ENCODE measurements at places on chromosomes 5 and 9.
A peak's percentile ranks its signal among the peaks of the same experiment; 100 is the strongest.

- no peak for DNase-seq
These were observed 50.4 kb downstream of the MAPKAP1 start for GRCh38 chr9:125656560-125656959.

DNA sequence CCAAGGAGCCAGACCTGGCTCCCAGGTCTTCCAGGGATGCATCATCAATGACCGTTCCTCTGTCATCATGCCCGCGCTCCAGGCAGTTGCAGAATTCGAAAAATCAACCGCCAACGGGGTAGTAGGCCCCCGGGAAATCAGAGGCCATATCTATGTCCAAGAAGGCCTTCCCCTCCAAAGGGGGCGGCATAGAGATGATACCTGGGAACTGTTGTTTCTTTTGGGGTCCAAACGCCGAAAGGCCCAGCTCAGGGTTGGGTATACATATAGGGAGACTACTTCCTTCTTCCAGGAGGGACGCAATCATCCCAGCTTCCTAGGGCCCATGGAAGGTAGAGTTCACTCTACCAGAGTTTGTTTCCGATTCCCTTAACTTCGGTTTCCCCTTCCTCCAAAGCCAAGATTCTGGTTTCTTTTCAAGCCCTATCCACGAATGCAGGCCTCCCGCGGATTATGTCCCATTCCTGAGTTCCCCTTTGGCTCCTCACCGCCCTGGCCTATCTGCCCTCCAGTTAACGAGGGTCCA lies 754 bp downstream of the DCAF12 start:
- DNase-seq, result peak; percentile 42

- peak; percentile 44 for DNase-seq
These were observed 164.6 kb downstream of the ROR2 start for GRCh38 chr9:91785447-91785842.

DNA sequence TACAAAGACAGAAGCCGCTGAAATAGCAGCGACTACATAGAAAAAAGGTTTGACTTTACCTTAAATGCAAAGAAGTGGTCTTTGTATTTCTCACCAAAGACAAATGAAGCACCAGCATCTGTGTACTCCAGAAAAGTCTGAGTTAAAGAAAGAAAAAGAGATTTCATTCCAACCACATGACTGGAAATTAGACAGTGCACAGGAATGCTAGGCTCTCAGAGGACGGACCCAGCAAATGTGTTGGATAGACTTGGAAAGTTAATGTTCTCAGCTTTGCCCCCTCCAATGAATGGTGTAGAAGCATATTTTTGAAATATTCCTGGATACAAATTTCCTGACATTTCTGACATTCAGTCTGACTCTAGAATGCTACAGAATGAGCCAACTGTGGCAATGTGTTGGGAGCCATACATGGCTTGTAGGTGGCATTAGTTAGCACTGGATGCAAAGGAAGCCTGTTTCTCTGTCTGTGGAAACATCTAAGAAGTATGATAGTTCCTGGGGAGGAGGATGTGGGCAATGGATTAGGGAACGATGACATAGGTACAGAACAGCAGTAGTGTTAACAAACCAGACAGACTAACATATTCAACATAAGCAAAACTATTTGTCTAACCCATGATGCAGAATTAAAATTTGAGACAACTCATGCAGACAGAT lies 43.3 kb downstream of the SLC28A3 start:
- no peak for DNase-seq

GRCh38 chr5:152472083-152472482 lies 67.0 kb upstream of the NMUR2 start:
- DNase-seq, result no peak

- no peak for DNase-seq
These were observed 12.2 kb upstream of the VAV2 start for GRCh38 chr9:134004131-134004873.

GRCh38 chr9:7859701-7860334 lies 60.2 kb upstream of the DMAC1 start:
- DNase-seq, result no peak

DNA sequence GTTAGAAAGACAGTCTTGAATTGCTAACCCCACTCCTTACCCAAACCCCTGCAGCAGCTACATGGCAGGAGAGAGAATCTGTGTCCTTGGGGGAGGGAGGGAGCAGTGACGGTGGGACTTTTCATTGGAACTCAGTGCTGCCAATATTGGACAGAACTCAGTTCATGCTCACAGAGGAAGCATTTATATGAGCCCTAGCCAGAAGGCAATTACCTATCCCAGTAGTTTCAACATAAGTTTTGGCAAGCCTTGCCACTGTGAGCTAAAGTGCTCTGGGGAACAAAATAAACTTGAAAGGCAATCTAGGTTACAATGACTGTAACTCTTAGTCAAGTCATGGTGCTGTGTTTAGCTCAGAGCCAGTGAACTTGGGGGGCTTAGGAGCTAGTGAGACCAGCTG lies 1013.4 kb upstream of the COX7C start:
- no peak for DNase-seq

DNA sequence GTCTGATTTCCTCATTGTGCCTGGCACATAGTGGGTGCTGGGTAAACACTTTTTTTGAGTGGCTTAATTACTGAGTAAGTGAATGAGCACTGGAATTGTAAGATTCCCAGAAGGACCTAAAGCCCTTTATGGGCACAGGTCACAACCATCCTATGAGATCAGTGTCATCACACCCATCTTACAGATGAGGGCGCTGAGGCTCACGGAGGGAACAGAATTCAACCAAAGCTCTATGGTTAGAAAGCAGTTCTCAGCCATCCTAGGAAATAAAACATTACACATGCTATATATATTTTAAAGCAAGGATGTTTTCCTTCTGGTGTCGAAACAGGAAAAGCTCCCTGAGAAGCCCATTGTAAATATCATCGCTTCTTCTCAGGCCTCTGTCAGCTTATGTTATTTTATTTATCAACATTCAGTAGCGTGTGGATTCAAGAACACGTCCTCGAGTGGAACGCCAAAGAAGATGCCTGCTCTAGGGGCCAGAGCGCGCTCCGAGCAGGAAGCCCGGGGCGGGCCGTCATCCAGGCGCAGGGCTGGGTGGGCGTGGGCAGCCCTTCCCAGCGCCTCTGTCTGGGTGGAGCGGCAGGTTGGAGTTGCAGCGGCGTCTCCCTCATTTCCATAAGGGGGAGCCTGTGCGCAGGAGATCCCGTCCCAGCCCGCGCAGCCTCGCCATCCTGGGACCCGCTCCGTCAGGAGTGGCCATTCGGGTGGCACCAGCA lies 155.8 kb upstream of the SMIM23 start:
- peak; percentile 13 for DNase-seq

GRCh38 chr5:137470111-137470920 lies 28.8 kb downstream of the SPOCK1 start:
- no peak for DNase-seq

- DNase-seq, result no peak
These were observed 49.3 kb downstream of the MLLT3 start for GRCh38 chr9:20573023-20573422.

GRCh38 chr5:144201588-144201987 lies 30.9 kb downstream of the KCTD16 start:
- no peak for DNase-seq

DNA sequence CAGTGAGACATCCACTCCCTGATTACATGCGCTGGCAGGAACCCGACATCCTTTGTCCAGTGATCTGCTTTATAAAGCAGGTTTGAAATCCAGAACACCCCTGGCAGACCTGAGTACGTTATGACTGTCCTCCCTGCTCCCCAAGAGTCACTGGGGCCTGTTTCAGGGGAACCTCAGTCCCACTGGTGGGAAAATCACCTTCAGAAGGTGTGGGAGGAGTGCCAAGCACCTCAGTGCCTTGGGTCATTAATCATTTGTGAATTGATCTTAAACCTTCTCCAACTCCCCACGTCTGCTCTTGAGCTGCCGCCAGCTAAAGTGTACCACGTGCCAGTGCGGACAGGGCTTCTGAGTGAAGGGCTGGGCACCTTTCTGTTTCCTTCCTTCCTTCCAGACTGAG lies 16.2 kb downstream of the SLC6A3 start:
- DNase-seq, result no peak

DNA sequence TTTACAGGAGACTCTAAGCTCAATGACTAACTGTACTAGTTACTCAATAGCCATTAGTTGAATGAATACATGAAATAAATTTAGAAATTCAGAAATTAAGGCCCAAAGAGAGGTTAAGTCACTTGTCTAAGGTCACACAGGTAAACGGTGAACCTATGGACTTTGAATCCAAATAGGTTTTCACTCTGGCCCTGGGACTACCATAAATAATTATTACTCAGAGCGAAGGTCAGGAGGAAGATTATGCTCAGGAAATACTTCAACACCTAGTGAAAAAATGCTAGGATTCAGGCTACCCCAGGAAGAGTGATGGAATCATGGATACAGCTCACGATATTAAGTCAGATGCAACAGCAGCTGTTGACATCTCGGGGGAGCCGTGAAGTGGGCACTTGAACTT lies 417.4 kb downstream of the GABRG2 start:
- no peak for DNase-seq

GRCh38 chr9:68778635-68779034 lies 73.6 kb downstream of the PIP5K1B start:
- DNase-seq, result peak; percentile 59

DNA sequence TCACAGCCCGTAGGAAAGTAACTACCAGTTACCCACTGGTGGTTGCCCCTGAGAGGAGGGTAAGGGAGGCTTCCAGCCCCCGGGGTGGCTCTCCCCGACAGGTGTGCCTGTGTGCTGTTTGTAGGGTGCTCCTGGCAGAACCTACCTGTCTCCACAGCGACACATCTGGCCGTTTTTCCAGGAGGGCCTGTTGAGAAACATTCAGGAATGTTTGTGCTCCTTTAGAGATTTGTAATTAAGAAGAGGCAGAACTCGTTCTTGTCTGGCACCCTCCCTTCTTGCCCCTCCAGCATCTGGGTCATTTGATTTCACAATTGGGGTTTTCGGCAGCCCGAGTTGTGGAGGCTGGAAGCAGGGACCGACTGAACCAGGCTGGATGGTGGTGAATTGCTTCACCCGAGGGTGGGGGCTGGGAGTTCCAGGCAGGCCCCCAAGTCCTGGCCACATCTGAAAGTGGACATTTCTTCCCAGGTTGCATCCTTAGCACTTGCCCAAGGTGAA lies 74.2 kb downstream of the WWC1 start:
- no peak for DNase-seq

DNA sequence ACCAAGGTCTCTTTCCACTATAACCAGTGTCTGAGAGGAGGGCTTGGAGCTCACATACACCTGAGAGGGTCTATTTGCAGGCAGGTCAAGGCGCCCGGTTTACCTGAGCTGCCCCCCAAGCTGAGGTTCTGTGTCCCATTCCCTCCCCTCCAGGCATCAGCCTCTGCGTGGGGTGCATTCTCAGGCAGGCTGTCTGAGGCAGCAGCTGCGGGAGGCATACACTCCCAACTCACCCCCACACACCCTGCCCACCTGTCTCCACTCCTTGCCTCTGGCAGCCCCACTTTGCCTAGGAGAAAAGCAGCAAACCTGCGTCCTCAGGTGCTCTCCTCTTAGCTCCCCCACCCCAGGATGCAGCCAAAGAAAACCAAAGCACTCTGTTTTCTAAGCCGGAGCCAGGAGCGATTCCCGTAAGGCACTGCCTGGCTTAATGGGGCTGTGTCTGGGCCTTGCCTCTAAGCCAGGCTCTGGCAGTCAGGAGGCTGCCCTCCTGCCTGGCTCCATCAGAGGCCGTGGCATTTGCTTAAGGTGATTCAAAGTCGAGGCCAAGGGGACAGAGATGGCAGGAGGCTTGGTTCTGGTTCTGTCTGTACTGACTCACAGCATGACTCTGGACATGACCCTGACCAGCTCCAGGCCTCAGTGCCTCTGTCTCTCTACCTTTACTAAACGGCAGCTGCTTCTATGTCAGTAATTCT lies 139.2 kb upstream of the TRIM32 start:
- no peak for DNase-seq

DNA sequence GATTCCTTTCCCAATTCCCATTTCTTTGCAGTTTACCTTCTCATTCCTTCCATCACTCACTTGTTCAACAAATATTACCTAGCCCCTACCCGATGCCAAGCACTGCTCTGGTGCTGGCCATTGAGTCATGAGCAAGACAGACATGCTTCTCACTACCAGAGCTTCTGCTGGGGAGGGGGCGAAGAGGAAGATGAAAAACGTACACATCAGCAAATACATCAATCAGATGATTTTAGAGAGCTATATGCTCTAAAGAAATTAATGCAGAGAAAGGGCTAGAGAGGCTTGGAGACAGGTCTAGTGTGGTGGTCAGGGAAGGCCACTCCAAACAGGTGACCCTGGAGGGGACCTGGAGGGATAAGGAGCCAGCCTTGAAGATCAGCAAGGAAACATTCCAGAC lies 14.4 kb upstream of the FAT2 start:
- no peak for DNase-seq

- DNase-seq, result no peak
These were observed at the start of gene DOCK2 for GRCh38 chr5:169637085-169637548. DOCK2 (plus strand) TSS chr5:169637275; CDS start chr5:169637327, 52 bp downstream.

DNA sequence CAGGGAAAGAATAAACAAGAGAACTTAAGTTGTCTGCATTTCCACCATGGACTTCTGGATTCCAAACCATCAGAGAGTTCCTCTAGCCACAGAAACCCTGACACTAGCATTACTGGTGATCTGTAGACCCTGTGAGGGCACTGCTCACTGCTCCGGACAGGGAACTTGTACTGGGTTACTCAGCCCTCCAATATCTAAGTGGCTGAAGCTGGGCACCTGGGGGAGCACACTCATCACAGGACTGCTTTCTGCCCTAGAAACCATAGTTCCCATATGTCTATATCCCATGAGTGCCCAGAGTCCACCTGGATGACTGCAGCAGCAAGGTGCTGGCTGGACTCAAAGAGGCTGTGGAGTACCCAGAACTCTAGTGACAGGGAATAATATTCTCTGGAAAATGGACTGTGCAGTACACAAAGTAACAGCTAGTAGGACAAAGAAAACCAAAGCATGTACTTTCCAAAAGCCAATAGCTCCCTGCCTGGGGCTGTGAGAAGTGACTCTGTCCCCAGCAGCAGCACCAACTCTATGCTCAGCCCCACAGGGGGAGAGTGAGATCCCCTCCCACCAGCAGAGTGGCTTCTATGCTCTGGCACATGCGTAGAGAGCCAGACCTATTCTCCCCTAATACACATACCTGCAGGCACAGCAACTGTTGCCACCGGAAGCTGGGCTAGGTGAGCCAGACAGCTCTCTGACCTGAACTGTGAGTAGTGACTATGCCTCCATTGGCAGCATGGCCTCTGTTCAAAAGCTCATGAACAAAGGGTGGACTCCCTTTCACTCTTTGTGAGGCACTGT lies 472.9 kb upstream of the FTMT start:
- DNase-seq, result no peak

- no peak for DNase-seq
These were observed 247.1 kb upstream of the ANKRD55 start for GRCh38 chr5:56480078-56480704.

All from hematopoietic multipotent progenitor cell treated with erythropoietin and hydrocortisone succinate and interleukin-3 and kit ligand, for 15 days (in vitro differentiated cells).